ENCODE measurements at places on chromosomes 13 and 19. TPM values are rescaled to one million over a fixed set of nuclear protein-coding genes. Genes with fewer than 3 reads are reported as not detected.

ACER1 gene
- not detected for total RNA-seq

DNA sequence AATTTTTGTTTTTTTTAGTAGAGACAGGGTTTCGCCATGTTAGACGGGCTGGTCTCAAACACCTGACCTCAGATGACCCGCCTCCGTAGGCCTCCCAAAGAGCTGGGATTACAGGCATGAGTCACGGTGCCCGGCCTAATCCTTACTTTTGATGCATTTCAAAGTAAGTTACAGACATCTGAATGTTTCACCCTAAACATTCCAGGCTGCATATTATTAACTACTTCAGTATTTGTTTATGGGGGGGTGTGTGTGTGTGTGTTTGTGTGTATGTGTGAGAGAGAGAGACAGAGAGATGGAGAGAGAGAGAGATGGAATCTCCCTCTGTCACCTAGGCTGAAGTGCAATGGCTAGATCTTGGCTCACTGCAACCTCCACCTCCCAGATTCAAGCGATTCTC is 13.1 kb downstream of the SULT2B1 start:
- H3K36me3 ChIP-seq = no peaks in the 10 kb centered on the region
- H3K27ac ChIP-seq = no peak overlapping the region
- H3K4me1 ChIP-seq = peaks cover 4% of the 10 kb centered on the region
- no peaks in the 10 kb centered on the region for H3K27me3 ChIP-seq
- no peak for DNase-seq
- no peak overlapping the region for H3K4me3 ChIP-seq

DNA sequence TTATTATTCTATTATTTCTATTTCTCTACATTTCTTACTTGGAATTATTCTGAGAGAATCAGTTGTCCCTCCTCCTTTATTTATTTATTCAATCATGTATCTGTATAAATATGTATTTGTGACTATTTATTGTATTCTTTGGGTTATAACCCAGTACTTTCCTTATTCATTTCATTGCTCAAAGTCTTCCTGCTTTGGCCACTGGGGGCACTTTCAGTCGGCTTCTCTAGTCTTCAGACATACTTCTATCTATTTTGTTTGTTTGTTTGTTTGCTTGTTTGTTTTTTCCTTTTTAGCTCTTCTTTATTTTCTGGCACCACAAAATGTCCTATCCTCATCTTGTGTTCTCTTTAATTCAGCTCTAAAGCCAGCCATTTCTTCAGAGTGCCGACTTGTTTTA is 260.4 kb downstream of the NALCN start:
- H3K27ac ChIP-seq = no peak overlapping the region
- no peak overlapping the region for H3K4me3 ChIP-seq
- no peak for DNase-seq
- H3K4me1 ChIP-seq = no peaks in the 10 kb centered on the region
- H3K36me3 ChIP-seq = no peaks in the 10 kb centered on the region

GRCh38 chr19:17996826-17997316 is 11.1 kb upstream of the ARRDC2 start:
- no peaks in the 10 kb centered on the region for H3K36me3 ChIP-seq
- H3K4me3 ChIP-seq = no peak overlapping the region
- H3K4me1 ChIP-seq = peaks cover 9% of the 10 kb centered on the region
- H3K27ac ChIP-seq = no peak overlapping the region

DNA sequence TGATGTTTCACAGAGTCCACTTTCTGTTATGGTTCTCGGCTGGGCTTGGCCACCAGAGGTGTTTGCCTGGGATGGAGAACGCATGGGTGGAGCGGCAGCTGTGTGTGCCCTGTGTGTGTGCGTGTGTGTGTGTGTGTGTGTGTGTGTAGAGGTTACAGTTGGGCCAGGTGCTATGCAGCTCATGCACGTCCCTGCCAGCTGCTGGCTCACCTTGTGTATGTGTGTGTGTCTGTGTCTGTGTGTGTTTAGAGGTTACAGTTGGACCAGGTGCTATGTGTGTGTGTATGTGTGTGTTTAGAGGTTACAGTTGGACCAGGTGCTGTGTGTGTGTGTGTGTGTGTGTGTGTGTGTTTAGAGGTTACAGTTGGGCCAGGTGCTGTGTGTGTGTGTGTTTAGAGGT is 33.0 kb upstream of the PEG3 start:
- no peak overlapping the region for H3K27ac ChIP-seq
- H3K4me3 ChIP-seq = no peak overlapping the region
- H3K27me3 ChIP-seq = no peaks in the 10 kb centered on the region

DNA sequence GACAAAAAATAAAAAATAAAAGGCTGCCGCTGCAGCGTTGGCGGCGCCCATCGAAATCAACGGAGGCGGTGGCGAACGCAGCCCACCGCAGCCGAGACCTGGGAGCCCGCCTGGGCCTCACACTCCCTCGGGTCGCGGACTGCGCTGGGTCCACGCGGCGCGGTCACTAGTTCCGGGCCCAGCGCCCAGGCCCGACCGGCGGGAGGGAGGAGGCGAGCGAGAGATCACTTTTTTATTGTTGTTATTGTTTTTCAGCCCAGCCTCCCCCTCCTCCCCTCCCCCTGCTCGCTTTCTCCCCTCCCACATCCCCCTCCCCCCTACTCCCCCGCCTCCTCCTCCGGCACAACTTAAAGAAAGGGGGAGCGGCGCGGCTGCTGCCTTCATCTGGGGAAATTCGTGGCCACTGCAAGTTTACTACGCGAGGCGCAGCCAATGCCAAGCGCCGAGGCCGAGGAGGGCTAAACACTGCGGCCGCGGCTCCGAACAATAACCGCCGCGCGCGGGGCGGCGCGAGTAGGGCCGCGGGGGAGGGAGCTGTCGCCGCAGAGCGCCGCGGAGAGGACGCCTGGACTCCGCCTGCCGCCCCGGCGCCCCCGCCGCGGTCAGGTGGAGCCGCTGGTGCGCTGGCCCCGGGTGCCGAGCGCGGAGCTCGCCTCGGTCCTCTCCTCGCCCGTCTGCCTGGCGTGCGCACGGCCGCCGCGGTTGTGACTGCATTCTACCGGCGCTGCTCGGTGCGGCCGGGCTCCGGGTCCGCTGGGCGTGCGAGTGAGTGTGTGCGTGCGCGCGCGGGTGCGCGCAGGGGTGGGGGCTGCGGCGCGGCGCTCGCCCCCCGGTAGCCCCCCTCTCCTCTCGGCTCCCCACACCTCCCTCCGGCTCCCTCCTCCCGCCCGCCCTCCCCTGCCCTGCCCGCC is 505 bp upstream of the ZIC2 start:
- peaks cover 18% of the 10 kb centered on the region for H3K4me1 ChIP-seq
- H3K27me3 ChIP-seq = peaks cover 97% of the 10 kb centered on the region
- no peaks in the 10 kb centered on the region for H3K36me3 ChIP-seq
- H3K4me3 ChIP-seq = peak overlapping the region; percentile 47
- no peak for DNase-seq
- H3K27ac ChIP-seq = no peak overlapping the region

DNA sequence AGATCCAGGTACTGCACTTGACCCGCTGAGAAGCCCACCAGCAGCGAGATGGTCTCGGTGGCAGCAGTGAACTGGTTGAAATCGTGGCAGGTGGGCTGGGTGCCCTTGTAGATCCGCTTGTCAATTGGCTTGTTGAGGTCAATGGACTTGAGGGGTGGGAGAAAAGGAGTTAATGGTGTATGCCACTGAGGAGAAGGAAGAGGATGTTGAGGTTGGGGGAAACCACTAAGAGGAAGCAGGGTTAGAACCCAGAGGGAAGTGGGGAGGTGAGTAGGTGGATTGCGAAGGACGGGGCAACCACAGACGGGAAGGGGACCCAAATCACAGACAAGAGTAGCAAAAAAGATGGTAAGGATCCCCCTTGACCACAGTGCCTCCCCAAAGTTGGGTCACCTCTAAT is 1.7 kb downstream of the DMWD start:
- peaks cover 15% of the 10 kb centered on the region for H3K4me1 ChIP-seq
- H3K27me3 ChIP-seq = no peaks in the 10 kb centered on the region
- DNase-seq = no peak
- no peak overlapping the region for H3K27ac ChIP-seq

CGB8 gene
- not detected for total RNA-seq

DNA sequence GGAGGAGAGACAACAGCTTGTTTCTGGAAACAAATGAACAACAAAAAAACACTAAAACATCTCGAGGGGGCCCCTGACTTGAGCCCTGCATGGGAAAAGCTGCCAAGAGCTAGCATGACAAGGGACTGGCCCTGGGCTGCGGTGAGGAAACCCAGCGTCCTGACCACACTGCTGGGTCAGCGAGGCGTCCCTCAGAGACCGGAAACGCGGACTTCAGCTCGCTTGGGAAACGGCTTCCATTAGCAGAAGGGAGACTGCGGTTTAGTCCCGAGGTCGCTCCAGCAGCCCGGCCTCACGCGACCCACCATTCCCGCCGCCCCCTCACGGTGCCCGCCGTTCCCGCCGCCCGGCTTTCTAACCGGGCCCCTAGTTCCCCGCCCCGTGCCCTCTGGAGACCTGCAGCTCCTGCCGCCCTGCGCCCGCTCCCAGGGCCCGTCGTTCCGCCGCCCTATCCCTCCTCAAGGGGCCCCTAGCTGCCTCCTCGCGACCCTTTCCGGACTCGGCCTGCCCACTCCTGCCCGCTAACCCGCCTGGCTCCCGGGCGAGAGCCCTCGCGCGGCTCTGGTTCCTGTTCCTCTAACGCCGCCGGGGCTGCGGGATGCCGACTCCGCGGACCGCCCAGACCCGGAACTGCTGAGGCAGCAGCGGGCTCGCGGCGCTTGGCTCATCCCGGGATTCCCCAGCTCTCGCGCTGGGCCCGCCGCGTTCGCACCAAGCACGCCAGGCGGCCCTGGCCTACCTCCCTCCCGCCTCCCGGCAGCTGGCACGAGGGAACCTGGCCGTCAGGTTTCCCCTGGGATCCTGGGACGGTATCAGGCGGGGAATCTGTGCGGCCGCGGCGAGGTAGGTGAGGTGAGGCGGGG is at the start of gene CCDC122:
TSS of gene CCDC122 (minus strand) at position 849 of the 863 bp plus-strand sequence. CDS start 10,364 bp downstream, outside the sequence.
- H3K36me3 ChIP-seq = no peaks in the 10 kb centered on the region
- peak within 1 kb of the TSS; percentile 97 for H3K27ac ChIP-seq
- H3K27me3 ChIP-seq = no peaks in the 10 kb centered on the region
- H3K4me1 ChIP-seq = peaks cover 7% of the 10 kb centered on the region
- H3K4me3 ChIP-seq = peak within 1 kb of the TSS; percentile 78

DNA sequence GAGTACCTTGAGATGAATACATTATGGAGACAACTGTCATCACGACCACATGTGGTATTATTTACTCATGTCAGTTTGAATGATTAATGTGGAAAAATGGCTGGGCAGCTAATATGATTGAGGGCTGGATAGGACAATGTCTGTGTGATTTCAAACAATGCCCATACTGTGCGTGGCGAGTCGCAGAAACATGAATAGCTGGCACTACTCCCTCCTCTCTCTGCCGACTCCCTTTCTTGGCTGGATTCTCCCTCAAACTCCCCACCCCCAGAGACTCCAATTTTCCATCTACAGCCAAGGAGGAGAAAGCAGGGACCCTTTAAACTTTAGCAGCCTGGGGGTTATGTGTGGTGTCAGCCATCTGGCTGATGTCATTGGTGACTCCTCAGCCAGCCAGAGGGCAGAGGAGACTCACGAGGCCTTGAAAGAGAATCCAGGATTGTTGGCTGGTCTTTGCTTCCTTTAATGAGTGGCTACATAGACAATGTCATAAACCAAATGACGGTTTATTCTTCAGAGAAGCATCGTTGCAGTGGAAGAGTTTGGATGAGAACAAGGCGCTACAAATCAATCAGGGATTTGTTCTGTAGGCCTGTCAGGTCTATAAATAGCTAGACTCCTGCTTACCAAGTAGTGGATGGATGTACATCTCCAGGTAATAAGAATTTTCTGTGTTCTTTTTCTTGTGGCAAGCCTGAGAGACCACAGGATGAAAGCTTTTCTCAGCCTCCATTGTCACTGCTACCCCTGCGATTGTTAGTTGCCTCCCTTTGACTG is 165.6 kb downstream of the DLEU7 start:
- no peak overlapping the region for H3K27ac ChIP-seq
- no peaks in the 10 kb centered on the region for H3K36me3 ChIP-seq
- no peak for DNase-seq
- H3K4me3 ChIP-seq = no peak overlapping the region
- H3K27me3 ChIP-seq = no peaks in the 10 kb centered on the region
- H3K4me1 ChIP-seq = peaks cover 15% of the 10 kb centered on the region

PRKCG gene
- not detected for total RNA-seq

GPR108 gene
- 81.2 TPM for total RNA-seq

DNA sequence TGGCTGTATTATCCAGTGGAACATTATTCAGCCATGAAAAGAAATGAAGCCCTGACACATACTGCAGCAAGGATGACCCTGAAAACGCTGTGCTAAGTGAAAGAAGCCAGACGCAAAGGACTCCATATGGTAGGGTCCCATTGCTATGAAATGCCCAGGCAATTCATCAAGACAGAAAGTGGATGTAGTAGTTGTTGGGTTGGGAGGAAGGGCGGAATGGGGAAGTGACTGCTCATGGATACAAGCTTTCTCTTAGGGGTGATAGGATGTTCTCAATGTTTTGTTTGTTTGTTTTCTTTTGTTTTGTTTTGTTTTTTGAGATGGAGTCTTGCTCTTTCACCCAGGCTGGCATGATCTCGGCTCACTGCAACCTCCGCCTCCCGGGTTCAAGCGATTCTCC is 11.1 kb upstream of the CEACAM16 start:
- no peaks in the 10 kb centered on the region for H3K36me3 ChIP-seq
- H3K27ac ChIP-seq = no peak overlapping the region
- H3K27me3 ChIP-seq = no peaks in the 10 kb centered on the region
- DNase-seq = no peak
- no peak overlapping the region for H3K4me3 ChIP-seq
- peaks cover 55% of the 10 kb centered on the region for H3K4me1 ChIP-seq

GRCh38 chr19:27885359-27885758 is 1327.6 kb downstream of the UQCRFS1 start:
- no peak overlapping the region for H3K4me3 ChIP-seq
- H3K27me3 ChIP-seq = no peaks in the 10 kb centered on the region
- no peak for DNase-seq
- H3K27ac ChIP-seq = no peak overlapping the region
- H3K36me3 ChIP-seq = no peaks in the 10 kb centered on the region
- no peaks in the 10 kb centered on the region for H3K4me1 ChIP-seq

DNA sequence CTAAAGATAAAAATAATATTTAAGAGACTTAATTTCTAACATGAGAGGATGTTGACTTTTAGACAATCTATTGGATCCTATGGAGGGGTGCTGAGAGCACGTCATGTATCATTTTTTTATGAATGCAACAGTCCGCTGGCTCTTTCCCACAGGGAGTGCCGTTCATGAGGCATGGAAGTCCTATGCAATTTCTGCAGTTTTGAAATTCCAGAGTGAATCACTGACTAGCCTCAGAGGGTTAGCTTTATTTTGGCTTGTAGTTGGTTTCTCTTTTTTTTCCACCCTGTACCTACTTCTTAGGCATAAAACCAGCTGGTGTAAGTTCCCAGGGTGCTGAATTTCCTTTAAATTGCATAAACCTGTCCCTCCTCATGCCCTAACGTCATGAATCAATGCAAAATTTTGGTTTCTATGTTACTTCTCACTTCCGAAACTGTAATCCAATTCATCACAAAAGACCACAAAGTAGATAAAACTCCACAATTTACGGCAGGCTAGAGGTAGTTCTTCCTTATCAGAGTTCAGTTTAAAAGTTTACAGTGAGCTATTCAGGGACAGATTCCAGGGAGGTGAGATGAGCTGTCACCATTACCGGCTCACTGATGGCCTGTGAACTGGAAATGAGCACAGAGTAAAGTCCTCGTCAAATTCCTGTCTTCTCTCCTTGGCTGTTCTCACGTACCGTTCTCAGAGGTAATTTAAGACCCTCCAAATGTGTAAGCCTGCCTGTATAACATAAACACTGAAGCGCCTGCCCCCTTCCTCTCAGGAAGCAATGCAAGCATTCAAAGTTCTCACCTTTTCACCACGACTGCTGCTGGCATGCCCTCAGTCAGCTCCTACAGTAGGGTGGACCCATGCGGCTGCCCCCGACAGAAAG is 216.6 kb upstream of the SLC10A2 start:
- no peaks in the 10 kb centered on the region for H3K4me1 ChIP-seq
- no peak overlapping the region for H3K27ac ChIP-seq
- no peak for DNase-seq
- no peaks in the 10 kb centered on the region for H3K36me3 ChIP-seq

DYRK1B gene
- total RNA-seq = 16.7 TPM

CBARP gene
- total RNA-seq = 1.0 TPM
